ENCODE measurements at places on chromosomes 7 and 10. TPM values are rescaled to one million over a fixed set of nuclear protein-coding genes. Genes with fewer than 3 reads are reported as not detected.

SAP25 gene
- 4.1 TPM for total RNA-seq

SORCS1 gene
- 8.9 TPM for total RNA-seq

MINDY4 gene
- 3.1 TPM for total RNA-seq

CRPPA gene
- 0.45 TPM for total RNA-seq

OR2A1 gene
- 0.10 TPM for total RNA-seq

CNPY1 gene
- total RNA-seq: 0.31 TPM

WNT8B gene
- total RNA-seq: 1.9 TPM

UCMA gene
- total RNA-seq: 8.6 TPM

SLC39A12 gene
- not detected for total RNA-seq
